Smooth muscle cell of bladder (primary cell): ENCODE measurements at places on chromosomes 4 and X. TPM values are rescaled to one million over a fixed set of nuclear protein-coding genes. Genes with fewer than 3 reads are reported as not detected.

The GYG2 gene
- total RNA-seq: 11.4 and 13.5 TPM in 2 replicates

The TASL gene
- not detected in 2 replicates for total RNA-seq

The PNMA5 gene
- total RNA-seq: not detected in 2 replicates

The SOX3 gene
- total RNA-seq: not detected in 2 replicates

The DKC1 gene
- 24.7 and 36.7 TPM in 2 replicates for total RNA-seq

The SLAIN2 gene
- 20.8 and 25.9 TPM in 2 replicates for total RNA-seq

The PCSK1N gene
- 0.09 TPM in 1 of 2 replicates, not detected in the other for total RNA-seq

The UGT2B10 gene
- total RNA-seq: not detected in 2 replicates

The CXCL3 gene
- 4.0 and 18.5 TPM in 2 replicates for total RNA-seq

The IQSEC2 gene
- total RNA-seq: 5.1 and 7.4 TPM in 2 replicates

The ARAP2 gene
- 1.3 and 1.4 TPM in 2 replicates for total RNA-seq

The GABRE gene
- total RNA-seq: 34.1 and 58.4 TPM in 2 replicates

The HSD17B13 gene
- 0.14 and 0.18 TPM in 2 replicates for total RNA-seq

The MAGEE1 gene
- total RNA-seq: 0.43 and 1.1 TPM in 2 replicates

The CYSLTR1 gene
- total RNA-seq: not detected in 2 replicates

The SLC30A9 gene
- 49.8 and 56.7 TPM in 2 replicates for total RNA-seq

The IQCM gene
- total RNA-seq: 0.18 TPM in 1 of 2 replicates, not detected in the other
